ENCODE measurements at places on chromosomes 11 and 22.

DNA sequence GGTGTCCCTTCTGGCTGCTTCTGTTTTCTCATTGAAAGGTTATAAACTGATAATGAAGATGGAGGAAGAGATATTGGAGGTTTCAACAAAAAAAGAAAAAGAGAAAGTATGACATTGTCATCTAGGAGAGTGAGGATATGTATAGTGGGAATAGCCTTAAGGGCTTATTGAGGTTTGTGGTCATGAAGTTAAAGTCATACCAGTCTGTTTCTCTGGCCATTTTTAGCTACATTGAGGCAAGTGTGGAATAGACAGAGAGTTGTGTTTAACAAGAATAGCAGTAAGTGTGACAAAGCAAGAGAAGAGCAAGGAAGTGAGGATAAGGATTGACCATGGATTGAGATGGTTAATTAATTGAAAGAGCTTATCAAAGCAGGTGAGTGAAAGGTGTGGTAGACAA, 110.4 kb downstream of the ELP4 start:
- no peak for DNase-seq

DNA sequence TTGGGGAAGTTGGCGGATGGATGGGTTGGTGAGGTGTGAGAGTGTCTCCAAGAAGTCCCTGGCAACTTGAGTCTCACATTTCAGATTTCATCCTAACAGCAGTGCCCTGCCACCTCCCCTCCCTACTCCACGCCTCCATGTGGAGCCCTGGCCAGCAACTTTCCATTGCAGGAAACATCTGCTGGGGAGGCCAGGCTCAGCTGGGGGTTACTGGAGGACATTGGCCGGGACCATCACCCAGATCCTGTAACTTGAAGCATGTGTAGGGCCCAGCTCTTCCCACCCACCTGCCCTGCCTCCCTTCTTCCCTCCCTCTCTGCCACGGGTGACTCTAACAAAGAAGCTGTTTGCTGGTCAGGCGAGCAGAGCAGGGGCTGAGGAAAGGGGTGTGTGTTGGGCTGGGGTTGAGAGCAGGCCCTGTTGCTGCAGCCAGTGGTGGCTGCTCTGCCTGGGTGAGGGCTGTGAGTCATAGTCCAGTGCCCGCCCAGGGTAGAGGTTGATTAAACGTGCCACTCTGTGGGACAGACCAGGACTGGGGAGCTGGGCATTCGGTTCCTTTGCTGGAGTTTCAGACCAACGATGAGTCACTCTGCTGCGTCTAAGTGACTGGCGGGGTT, 64.0 kb downstream of the SCN3B start:
- DNase-seq, result no peak

GRCh38 chr11:112226831-112227401, 688 bp downstream of the PTS start:
- no peak for DNase-seq

DNA sequence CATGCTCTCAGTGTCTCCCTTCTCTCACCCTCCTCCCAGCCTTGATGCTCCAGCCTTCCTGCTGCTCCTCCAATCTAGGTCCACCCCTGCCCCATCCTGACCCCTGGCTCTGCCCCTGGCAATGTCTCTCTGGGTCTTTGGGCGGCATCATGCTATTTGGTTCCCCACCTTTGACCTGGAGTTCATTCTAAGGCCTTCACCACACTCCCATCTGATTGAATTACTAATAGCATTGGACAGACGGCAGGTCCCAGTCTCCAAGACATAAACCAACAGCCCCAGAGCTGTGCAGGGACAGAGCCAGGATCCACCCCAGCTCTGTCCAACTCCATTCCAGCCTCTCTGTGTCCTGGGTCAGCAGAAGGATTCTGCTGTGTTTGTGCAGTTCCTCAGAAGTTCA, 7.2 kb downstream of the APOL4 start:
- DNase-seq, result no peak

DNA sequence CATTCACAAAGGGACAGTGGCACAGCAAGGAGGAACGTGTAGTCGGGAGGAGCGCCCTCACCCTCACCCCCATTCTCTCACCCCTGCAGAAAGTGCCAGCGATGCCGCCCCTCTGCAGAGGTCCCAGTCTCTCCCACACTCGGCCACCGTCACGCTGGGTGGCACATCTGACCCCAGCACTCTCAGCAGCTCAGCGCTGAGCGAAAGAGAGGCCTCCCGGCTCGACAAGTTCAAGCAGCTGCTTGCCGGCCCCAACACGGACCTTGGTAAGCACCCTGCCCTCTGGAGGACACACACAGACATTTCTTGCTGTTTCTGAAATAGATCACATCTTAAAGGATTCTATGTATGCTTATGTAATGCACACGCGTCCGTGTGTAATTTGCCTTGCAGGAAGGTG, 34.9 kb downstream of the TBC1D22A start:
- DNase-seq, result no peak

Data from CD4-positive, alpha-beta T cell treated with Interleukin-12 subunit alpha and Interleukin-12 subunit beta, for 1 hour (primary cell).